ENCODE measurements at places on chromosomes 6 and 20.

GRCh38 chr20:20802328-20802727, 89.9 kb upstream of the RALGAPA2 start:
- DNase-seq = no peak

DNA sequence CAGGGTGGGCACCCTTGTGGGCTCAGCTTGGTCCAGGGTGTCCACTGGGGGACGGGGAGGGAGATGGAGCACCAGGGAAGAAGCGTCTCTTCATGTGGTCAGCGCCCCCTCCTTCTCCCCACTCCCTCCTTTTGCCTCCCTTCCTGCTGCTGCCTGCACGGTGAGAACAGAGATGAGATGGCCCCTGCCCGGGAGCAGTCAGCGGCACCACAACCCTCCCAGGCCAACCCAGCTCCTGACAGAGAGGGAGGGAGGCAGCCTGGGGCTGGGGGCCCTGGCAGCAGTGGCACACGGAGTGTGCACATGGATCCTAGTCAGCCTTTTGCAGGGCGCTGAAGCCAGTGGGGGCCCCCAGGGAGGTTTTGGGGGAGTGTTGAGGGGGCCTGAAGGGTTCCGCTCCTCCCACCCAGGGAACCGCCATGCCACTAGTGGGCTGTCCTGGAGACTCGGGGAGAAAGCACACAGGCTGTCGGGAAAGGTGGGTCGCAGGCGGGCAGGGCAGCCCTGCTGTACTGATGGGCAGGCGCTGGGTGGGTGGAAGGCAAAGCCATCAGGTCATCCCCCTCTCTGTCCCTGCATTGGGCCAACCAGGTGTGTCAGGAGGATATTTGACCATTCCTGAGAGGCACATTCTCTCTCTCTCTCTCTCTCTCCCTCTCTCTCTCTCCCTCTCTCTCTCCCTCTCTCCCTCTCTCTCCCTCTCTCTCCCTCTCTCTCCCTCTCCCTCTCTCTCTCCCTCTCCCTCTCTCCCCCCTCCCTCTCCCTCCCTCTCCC, 94.3 kb upstream of the BHLHE23 start:
- DNase-seq = no peak

DNA sequence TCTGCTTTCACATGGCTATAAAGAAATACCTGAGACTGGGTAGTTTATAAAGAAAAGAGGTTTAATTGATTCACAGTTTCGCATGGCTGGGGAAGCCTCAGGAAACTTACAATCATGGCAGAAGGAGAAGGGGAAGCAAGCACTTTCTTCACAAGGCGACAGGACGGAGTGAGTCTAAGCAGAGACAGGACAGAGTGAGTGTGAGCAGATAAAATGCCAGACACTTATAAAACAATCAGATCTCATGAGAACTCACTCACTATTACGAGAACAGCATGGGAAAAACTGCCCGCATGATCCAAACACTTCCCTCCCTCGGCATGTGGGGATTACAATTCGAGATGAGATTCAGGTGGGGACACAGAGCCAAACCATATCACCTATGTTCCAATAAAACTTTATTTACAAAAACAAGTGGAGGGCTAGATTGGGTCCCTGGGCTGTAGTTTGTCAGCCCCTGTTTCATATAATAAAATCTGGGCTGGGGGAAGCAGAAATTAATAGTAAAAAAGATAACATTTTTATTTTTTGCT, 37.1 kb upstream of the CTAGE9 start:
- no peak for DNase-seq

DNA sequence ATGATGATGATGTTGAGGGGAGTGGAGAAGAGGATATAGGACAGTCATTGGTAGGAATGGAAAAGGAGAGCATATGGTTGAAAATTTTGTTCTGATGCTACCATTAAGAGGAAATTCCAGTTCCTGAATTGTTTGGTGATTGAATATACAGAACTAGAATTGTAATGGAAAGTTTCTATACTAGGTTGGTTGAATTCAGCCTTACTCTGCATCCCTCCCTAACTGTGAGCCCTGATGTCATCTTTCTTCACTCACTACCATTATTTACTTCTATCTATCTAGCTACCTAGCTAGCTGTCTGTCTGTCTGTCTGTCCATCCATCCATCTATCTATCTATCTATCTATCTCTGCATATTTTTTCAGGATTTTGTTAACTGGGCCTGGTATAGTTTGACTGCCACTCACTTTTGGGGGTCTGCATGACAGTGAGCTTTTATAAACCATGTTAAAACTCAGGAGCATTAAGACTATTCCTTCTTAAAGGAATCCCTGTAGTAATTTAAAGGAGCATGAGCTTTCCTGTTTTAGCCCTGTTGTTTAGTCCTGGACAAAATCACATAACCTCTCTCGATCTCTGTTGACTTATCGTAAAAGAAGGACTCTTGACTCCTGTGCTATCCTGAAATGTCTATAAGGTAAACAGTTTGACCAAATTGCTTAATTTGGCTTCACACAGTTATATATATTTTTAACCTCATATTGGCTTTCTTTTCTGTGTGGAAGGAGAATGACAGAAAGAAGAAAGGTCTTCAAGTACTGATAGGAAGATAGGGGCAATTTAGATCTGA, 71.4 kb downstream of the AKAP7 start:
- DNase-seq = no peak

DNA sequence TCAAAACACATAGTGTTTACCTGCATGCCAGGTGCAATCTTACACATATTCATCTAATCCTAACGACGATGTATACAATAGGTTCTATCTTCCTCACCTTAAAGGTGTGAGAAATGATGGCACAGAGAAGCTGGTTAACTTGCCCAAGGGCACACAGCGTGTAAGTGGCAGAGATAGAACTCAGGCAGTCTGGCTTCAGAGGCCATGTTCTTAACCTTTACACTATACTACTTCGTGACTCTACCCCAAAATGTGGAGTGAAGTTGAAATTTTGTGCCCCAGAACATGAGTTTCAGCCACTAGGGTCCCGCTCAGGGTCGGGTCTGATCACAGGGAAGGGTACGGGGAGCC, 584 bp downstream of the VPS52 start:
- DNase-seq = no peak

- DNase-seq = no peak
Measured at GRCh38 chr6:37122861-37123260, 47.1 kb upstream of the PIM1 start.

DNA sequence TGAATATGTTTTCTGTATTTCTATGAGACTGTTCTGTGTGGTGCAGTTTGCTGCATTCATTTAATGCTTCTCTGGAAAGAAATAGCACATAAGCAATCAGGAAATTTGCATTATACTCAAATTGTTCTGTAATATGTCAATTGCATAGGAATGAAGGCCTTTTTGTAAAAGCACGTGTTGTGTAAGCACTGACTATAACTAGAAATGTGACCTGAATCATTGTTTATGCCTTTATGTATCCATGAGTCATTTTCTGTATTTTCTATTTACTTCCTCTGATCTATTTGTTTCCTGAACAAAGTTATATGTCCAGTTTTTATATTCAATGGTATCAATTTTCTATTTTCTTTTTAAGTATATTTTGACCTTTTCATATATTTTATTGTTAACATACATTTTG, 1455.3 kb downstream of the GRIK2 start:
- DNase-seq = no peak

Data from vagina (tissue), 2 donors.